ENCODE measurements at places on chromosomes 4 and X.

DNA sequence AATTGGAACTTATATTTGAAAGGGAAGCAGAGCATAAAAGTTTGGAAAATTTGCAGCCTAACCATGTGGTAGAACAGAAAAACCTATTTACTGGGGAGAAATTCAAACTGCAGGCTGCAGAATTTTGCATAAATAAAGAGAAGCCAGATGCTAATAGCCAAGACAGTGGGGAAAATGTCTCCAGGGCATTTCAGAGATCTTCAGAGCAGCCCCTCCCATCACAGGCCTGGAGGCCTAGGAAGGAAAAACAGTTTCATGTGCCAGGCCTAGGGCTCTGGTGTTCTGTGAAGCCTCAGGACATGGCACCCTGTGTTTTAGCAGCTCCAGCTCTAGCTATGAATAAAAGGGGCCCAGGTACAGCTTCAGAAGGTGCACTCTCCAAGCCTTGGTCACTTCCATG lies 648.7 kb upstream of the FRG1 start:
- DNase-seq, result no peak

DNA sequence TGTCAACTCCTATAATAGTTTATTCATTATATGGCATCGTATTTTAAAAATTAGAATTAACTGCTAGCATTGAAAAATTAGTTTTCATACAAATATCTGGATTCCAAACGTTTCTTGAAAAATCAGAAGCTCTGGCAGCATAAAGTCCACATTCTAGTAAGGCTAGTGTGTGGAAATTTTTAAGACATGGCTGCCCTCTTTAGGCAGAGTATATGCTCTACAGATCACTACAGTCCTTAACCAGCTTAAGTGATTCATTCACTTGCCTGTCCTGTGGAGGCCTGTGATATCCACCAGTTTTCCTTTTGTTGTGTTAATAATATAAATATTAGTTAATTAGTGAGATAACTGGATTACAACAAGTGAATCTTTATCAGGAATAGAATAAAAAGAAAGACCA lies 287.2 kb downstream of the OPHN1 start:
- DNase-seq, result no peak

DNA sequence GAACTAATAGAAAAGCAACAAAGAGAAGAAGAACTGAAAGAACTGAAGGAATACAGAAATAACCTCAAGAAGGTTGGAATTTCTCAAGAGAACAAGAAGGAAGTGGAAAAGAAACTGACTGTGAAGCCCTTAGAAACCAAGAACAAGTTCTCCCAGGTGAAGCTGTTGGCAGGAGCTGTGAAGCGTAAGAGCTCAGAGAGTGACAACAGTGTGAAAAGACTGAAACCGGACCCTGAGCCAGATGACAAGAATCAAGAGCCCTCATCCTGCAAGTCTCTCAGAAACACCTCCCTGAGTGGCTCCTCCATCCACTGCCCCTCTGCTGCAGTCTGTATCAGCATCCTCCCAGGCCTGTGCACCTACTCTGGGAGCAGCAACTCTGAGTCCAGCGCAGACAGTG lies 8.4 kb upstream of the FHDC1 start:
- DNase-seq, result no peak

GRCh38 chr4:161519611-161520010 lies 644.2 kb downstream of the FSTL5 start:
- DNase-seq, result no peak

DNA sequence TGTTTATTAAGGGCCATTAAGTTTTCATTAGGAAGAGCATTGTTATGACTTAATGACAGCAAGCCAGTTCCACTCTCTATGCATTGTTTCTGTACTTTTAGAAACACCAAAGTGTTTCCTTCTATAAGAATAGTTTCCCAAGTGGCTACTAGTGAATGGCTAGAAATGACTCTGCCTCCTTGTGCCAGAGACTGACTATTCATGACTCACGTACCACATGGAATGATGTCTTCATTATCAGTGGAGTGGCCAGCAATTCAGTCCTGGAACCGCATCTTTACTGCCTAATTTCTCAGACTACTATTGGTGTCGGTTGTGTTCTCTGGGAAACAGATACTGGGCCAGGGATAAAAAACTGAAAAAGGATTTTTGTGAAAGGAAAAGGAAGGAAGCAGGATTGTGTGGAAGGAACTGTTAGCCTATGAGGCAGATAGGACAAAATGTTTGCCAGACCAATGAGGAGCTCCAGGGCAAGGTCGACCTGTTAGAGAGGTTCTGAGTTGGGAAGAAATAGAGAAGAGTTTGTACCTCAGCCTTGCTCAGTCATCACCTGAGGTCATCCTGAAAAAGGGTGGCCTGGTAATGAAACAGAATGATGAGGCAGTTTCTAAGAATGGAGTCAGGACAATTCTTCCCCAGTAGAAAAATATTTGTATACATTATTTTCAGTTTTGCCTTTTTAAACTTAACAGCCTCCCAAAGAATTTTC lies 218.6 kb downstream of the SPCS3 start:
- no peak for DNase-seq

GRCh38 chrX:118128724-118129123 lies 12.1 kb upstream of the KLHL13 start:
- DNase-seq, result no peak

DNA sequence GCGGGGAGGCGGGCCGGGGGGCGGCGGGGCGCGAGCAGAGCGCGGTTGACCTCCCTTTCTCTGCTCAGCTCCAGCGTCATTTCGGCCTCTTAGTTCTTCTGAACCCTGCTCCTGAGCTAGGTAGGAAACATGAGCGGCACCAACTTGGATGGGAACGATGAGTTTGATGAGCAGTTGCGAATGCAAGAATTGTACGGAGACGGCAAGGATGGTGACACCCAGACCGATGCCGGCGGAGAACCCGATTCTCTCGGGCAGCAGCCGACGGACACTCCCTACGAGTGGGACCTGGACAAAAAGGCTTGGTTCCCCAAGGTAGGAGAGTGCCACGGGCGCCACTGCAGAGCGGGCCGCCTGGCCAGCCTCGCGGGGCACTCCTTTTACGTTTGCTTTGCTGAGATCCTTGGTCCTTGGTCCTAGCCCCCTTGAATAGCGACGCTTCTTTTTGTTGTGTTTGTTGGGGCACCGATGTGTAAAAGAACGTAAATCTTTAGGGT lies at the start of gene HTATSF1:
HTATSF1 (plus strand) TSS at position 37 of the 497 bp plus-strand sequence; CDS start at position 130, 93 bp downstream.
- peak; percentile 0 for DNase-seq

DNA sequence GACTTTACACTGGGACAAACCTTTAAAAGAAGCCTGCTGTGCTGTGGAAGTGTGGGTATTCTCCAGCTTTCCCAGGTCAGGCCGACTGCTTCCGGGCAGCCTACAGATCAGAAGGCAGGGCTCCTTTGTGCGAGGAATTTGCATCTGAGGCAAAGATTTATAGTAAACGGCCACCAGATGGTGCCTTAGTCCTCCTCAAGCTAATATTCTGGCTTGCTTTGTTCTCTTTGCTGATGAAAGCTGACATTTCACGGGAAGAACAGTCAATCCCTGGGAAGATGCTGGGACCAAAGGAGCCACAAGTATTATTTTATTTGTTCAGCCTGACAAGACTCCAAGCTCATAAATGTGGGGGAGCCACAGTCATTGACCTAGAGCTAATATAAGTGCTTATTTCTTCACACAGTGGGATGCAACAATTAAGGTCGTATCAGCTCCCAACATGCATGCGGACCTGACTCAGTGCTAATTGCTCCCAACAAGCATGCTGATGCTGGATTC lies 120.7 kb upstream of the TRIM2 start:
- peak; percentile 23 for DNase-seq

GRCh38 chr4:173039617-173040577 lies 128.7 kb upstream of the GALNT7 start:
- DNase-seq, result no peak

- DNase-seq, result no peak
Measured at GRCh38 chr4:110926841-110927400, 304.0 kb upstream of the PITX2 start.

GRCh38 chr4:102935716-102936115 lies 66.9 kb downstream of the CISD2 start:
- no peak for DNase-seq

GRCh38 chrX:119755981-119756533 lies 2.3 kb upstream of the SOWAHD start:
- no peak for DNase-seq

DNA sequence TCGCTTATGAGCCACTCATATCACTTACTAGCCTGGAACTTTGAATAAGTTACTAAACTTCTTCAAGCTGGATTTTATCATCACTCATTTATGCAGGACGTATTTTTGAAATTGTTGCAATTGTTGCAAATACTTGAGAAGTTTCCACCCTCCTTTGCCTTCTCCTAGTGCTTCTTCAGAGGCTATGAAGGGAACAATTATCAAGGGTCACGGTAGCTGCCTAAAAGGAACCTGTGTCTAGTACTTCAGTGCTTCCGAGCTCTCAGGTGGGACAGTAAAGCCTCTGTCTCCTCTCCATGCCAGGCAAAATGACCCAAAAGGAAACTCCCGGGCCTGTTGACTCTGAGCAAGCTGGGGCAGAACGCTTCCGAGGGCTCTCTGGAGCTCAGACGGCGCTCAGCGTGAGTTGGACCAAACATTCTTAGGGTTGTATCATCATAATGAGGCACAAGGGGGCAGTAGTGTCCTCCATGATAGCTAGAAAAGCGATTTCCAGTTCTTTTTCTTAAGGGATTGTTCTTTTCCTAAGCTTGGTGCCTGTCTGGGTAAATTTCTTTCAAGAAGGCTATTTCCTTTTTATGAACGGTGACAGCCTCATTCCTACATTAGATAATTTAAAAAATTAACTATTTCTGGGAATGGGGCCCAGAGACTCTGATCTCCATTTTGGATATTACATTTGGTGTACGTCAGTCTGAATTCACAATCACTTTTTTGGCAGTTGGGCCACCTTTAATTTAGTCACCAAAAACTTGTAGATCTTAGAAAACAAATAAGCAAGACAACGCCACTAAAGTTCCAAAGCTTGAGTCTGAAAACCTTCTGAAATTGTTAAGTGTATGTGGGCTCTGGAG lies 73.1 kb downstream of the PACRGL start:
- DNase-seq, result no peak

DNA sequence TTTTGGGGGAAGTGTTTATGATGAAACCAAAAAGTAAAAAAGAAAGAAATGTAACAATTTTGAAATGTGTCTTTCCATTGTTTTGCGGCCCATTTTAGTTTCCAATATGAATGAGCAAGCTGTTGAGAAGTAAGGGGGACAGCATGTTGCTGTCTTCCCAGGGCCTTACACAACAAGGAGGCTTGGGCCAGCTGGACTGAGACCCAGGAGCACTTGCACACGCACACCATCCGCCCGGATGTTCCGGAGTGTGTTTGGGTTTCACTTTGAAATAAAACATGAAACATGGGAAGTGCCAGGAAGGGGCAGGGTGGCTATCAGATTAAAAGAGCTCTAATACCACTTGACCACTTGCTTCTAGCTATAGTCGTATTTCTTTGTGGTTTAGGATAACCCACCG lies 144.4 kb downstream of the NHS start:
- no peak for DNase-seq

- DNase-seq, result no peak
Measured at GRCh38 chrX:20244931-20245330, 21.8 kb downstream of the RPS6KA3 start.

- DNase-seq, result no peak
Measured at GRCh38 chr4:173330590-173330989, 3.6 kb downstream of the HMGB2 start.

DNA sequence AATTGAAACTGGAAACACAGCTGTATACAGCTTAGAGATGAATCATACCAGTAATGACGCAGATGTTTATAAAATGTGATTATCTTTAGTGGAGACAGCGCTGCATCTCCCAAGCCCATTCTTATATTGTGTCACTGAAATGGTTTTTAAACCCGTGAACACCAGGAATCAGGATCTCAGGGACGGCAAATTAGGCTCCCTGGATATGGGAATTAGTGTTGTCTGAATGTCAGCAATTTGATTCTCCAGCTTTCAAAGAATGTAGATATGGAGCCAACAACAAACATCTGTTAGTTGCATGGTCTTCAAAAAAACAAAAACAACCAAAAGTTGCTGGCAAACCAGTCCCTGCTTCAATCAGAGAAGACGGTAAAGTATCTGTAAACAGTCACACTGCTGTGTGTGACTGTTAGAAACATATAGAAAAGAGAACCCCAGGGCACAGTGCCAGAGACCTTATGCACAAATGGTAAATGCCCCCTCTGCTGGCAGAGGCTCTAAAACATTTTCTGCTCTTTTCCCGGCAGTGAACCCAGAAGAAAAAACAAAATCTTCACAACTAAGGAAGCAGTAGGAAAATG lies 351.9 kb upstream of the FTHL17 start:
- DNase-seq, result no peak

- DNase-seq, result no peak
Measured at GRCh38 chr4:20268028-20268427, 16.3 kb downstream of the SLIT2 start.

DNA sequence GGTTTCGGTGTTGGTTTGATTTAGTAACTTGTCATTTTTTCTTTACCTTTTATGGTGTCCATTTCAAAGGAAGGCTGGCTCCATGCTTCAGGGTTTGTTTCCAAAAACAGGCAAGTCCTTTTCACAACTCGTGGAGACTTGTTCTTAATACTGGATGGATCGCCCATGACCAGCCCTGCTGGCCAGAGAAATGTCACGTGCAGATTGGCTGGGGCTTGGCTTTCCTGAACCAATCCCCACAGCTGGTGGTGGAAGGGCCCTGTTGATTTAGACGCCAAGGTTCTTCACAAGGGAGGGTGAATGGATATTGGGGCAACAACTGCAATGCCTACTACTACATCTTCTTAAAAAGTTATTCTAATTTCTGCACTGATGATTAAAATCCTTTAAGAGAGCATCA lies 92.6 kb downstream of the SHROOM3 start:
- no peak for DNase-seq

- DNase-seq, result no peak
Measured at GRCh38 chr4:69714086-69714485, 46.3 kb downstream of the SULT1B1 start.

GRCh38 chr4:108010167-108010566 lies 20.5 kb downstream of the HADH start:
- DNase-seq, result no peak

All from stimulated activated CD8-positive, alpha-beta memory T cell treated with anti-CD3 and anti-CD28 coated beads, Interleukin-4, amount 100 ng/mL, for 1 hour (primary cell).